ENCODE measurements at places on chromosomes 2 and 18. TPM values are rescaled to one million over a fixed set of nuclear protein-coding genes. Genes with fewer than 3 reads are reported as not detected.

The LYG1 gene
- 0.71 TPM for total RNA-seq

DNA sequence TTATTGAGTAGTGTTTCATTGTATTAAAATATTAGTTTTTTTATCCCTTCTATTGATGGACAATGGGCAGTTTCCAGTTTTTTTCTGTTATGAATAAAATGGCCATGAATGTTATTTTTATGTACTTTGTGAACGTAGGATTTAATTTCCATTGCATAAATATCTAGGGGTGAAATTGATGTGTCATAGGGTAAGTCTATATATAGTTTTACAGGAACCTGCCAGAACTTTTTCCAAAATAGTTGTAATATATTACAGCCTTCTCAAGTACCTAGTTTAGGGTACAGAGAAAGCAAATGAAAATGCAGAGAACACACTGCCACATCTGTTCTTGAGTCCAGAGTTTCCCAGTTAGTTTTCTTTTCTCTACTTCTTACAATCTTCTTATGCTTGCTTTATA is 378.6 kb downstream of the MEIS1 start:
- no peaks in the 10 kb centered on the region for H3K4me1 ChIP-seq
- H3K27ac ChIP-seq, result no peak overlapping the region
- H3K27me3 ChIP-seq, result no peaks in the 10 kb centered on the region
- no peak overlapping the region for H3K4me3 ChIP-seq
- no peak for DNase-seq

DNA sequence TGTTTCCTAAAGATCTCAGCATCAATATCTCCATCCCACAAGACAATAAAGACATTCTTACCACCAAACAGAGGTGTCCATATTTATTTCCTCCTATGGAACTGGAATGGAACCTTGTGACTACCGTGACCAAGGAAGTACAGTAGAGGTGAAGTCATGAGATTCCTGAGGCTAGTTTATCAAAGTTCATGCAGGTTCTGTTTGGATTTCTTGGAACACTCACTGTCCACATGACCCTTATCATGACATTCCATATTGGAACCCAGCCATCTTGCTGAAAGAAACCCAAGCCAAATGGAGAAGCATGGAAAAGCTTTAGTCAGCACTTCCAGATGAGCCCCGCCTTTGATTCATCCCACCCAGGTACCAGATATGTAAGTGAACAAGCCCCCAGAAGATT is 516.0 kb upstream of the POU3F3 start:
- no peak overlapping the region for H3K27ac ChIP-seq
- H3K27me3 ChIP-seq, result no peaks in the 10 kb centered on the region
- DNase-seq, result no peak
- H3K4me1 ChIP-seq, result no peaks in the 10 kb centered on the region

GRCh38 chr18:13221869-13222855 is 3.6 kb downstream of the LDLRAD4 start:
- H3K4me3 ChIP-seq, result no peak overlapping the region
- H3K27ac ChIP-seq, result no peak overlapping the region
- H3K4me1 ChIP-seq, result peaks cover 17% of the 10 kb centered on the region

- H3K4me1 ChIP-seq, result peaks cover 13% of the 10 kb centered on the region
- H3K27me3 ChIP-seq, result peaks cover 48% of the 10 kb centered on the region
- H3K36me3 ChIP-seq, result no peaks in the 10 kb centered on the region
- peak overlapping the region; percentile 31 for H3K4me3 ChIP-seq
- no peak for DNase-seq
These were observed 882 bp downstream of the PLA2R1 start for GRCh38 chr2:160061533-160061932.

- H3K4me1 ChIP-seq, result peaks cover 9% of the 10 kb centered on the region
- H3K36me3 ChIP-seq, result no peaks in the 10 kb centered on the region
- H3K4me3 ChIP-seq, result no peak overlapping the region
These were observed 145.5 kb downstream of the MEIS1 start for GRCh38 chr2:66580166-66581049.

GRCh38 chr2:219183151-219183772 is 5.2 kb downstream of the RETREG2 start:
- H3K4me3 ChIP-seq, result no peak overlapping the region
- H3K36me3 ChIP-seq, result peaks cover 54% of the 10 kb centered on the region
- H3K4me1 ChIP-seq, result peaks cover 48% of the 10 kb centered on the region
- H3K27ac ChIP-seq, result peak overlapping the region; percentile 3

GRCh38 chr2:188314314-188315054 is 22.8 kb downstream of the GULP1 start:
- no peaks in the 10 kb centered on the region for H3K36me3 ChIP-seq
- no peak overlapping the region for H3K27ac ChIP-seq
- no peak for DNase-seq
- no peaks in the 10 kb centered on the region for H3K4me1 ChIP-seq
- no peak overlapping the region for H3K4me3 ChIP-seq
- no peaks in the 10 kb centered on the region for H3K27me3 ChIP-seq

Measured in CD4-positive, alpha-beta T cell (primary cell).